Activated CD4-positive, alpha-beta T cell treated with anti-CD3 and anti-CD28 coated beads, Interleukin-2, amount 50 U/mL, for 24 hours (primary cell): ENCODE measurements at places on chromosomes 5 and 9.

DNA sequence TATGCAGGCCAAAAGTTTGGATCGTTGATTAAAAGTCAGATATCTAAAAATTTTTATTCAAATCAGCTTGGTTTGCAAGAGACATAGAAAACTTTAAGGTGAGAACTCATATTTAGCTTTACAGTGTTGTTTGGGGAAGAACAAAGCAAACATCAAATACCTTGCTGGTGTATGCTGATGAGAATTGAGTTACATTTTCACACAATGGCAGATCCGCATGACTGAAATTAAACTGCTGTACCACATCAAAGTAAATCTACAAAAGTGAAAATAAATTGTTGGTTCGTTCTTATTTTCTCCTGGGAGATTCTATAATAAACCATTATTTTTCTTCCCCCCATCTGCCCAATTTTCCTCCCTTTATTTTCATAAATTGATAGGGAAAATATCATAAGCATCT, 198.2 kb upstream of the PCSK5 start:
- DNase-seq, result no peak

GRCh38 chr9:88754452-88754851, 219.5 kb downstream of the NXNL2 start:
- no peak for DNase-seq

DNA sequence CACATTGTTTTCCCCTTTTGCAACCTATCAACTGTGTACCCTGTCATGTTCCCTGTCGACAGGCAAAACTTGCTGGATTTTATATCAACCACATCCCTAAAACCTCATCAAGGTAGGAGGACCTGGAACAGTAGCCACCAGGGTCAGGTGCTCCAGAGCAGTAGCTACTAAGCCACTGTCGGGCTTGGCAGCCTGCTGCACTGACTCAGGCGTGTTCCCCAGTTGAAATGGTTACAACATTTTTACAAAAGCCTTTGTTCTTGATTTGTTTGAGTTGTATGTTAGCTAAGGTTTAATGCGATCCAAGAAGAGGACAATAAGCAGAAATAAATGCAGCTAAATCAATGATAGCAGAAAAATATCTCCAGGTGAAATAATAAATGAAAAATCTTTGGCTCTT, 407.4 kb upstream of the TLE4 start:
- DNase-seq, result no peak

GRCh38 chr5:69494452-69494851, 1.9 kb downstream of the OCLN start:
- DNase-seq, result no peak

GRCh38 chr9:114769624-114770023, 36.2 kb downstream of the TNFSF15 start:
- no peak for DNase-seq

GRCh38 chr5:136808756-136809155, 443.4 kb upstream of the TRPC7 start:
- DNase-seq, result no peak

- DNase-seq, result no peak
These were observed 170.5 kb upstream of the SMIM23 start for GRCh38 chr5:171614971-171615653.

GRCh38 chr5:136014049-136015002, 14.5 kb upstream of the TGFBI start:
- DNase-seq, result no peak
